Mucosa of gallbladder (tissue), 1 donor: ENCODE measurements at places on chromosomes 7 and 10. TPM values are rescaled to one million over a fixed set of nuclear protein-coding genes. Genes with fewer than 3 reads are reported as not detected.

The UPF2 gene
- 15.8 TPM for total RNA-seq

GRCh38 chr7:40327873-40328272 is 193.1 kb downstream of the SUGCT start:
- DNase-seq = no peak

DNA sequence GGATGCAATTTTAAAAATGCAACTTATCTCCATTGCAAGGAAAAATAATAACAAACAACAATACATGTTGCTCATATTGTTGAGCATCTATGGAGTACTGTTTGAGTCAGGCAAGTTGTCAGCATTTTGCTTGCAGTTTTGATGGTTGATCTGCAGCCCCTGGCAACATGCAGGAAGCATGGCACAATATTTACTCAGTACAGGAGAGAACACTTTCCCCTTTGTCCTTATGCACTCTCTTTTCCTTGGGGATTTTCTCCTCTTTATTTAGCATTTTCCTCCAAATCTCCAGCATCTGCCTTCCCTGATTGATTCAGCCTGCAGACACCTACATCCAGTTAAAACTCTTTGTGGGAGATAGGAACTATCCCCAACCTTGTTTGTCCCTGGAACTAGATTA is 620.5 kb upstream of the LRRN3 start:
- DNase-seq = no peak

The CDNF gene
- 0.98 TPM for total RNA-seq

DNA sequence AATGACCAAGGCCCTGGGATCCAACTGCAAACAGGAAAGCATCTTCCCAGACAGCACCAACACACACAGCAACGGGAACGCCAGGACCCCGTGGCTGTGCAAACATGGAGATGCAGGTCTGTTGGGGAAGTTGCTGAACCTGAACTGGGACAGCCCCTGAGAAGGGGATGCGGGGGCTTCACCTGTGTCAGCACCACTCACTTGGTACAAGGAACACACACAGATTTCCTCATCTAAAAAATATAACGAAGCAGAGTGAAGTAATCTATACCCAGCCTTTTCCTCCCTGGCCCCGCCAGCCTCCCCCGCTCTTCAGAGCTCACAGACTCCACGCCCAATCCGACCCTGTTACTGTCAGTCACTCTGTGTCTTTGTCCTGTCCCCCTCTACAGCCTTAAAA is 93.0 kb downstream of the PTPRN2 start:
- DNase-seq = no peak

DNA sequence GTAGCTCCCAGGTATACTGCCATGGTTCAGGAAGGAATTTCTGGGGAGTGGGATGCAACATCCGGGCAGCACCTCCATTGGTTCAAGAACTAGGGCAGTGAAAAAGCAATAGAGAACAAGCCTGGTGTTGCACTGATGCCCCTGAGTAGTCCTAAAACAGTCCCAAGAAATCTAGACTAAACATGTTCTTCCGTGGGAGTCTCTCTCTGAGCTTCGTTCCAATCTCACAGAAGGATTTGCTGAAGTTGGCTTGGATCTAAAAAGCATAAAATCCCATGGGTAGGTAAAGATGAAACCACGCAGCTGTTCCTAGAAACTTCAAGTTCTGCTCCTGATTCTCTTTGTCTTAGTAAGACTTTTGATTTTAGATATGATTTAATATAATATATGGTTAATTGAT is 154.5 kb downstream of the PLXDC2 start:
- DNase-seq = no peak

The TMEM130 gene
- 0.26 TPM for total RNA-seq
